Activated naive CD8-positive, alpha-beta T cell treated with anti-CD3 and anti-CD28 coated beads, Interleukin-2, amount 10 ng/mL, durations not matched to agents 7 days and 5 days (primary cell): ENCODE measurements at places on chromosomes 7 and 10. TPM values are rescaled to one million over a fixed set of nuclear protein-coding genes. Genes with fewer than 3 reads are reported as not detected.

DNAAF5 gene
- 18.3 TPM for total RNA-seq

DNA sequence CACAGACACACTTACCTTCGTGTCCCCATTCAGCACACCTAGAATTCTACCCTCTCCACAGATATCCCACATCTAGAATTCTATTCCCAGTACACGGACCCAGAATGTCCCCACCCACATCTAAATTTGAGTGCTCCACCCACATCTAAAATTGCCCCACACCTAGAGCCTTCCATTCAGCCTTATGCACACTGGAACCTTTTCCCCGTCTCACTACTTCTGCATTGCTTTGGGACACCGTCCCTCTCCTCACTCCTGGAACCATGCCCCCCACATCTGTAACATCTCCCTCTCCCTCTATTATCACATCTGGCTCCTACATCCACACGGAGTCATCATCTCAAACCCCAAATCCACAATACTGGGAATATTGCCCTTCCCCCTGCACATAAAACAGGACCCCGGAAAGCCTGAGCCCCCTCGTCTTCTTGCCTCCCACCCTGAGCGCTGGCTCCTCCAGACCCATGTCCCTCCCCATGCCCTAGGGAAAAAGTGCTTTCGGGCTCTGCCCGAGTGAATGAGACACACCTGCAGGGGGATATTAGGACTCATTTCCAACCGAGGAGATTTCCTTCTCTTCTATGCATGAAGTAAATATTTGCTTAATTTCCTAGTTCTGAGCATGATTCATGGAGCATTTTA, 125.8 kb upstream of the UNC5B start:
- H3K27me3 ChIP-seq, result peaks cover 4% of the 10 kb centered on the region
- peak; percentile 9 for DNase-seq
- H3K4me3 ChIP-seq, result no peak overlapping the region

- peaks cover 9% of the 10 kb centered on the region for H3K4me1 ChIP-seq
- H3K27ac ChIP-seq, result no peak overlapping the region
- no peak for DNase-seq
- peak overlapping the region; percentile 35 for H3K4me3 ChIP-seq
- no peaks in the 10 kb centered on the region for H3K27me3 ChIP-seq
- peaks cover 3% of the 10 kb centered on the region for H3K36me3 ChIP-seq
Observed at GRCh38 chr7:7751243-7752092, 33.1 kb upstream of the RPA3 start.

EN2 gene
- not detected for total RNA-seq

DNA sequence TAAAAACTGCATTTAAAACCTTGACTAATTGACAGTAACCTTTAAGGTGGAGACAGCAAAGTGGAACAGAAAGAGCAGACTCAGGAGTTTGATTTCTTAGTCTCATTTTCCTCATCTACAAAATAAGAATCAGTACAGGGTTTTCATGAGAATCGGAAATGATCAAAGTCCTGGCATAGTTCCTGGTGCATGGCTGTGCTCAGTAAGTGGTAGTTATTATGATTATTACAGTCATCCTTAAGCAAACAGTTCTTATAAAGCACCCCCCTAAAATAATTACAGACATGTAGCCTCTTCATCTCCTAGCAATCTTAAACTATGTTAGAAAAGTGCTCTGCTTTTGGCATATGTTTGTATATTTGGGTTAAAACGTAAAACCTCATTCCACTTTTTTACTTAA, 18.0 kb downstream of the NEBL start:
- no peak overlapping the region for H3K4me3 ChIP-seq
- H3K27me3 ChIP-seq, result no peaks in the 10 kb centered on the region
- H3K4me1 ChIP-seq, result no peaks in the 10 kb centered on the region
- H3K36me3 ChIP-seq, result no peaks in the 10 kb centered on the region
